Dorsolateral prefrontal cortex (tissue), 122 donors: ENCODE measurements at places on chromosomes 6 and 20. TPM values are rescaled to one million over a fixed set of nuclear protein-coding genes. Genes with fewer than 3 reads are reported as not detected.

Gene BEND6
- 67.1 TPM for total RNA-seq

Gene RPS6KA2
- 81.9 TPM for total RNA-seq

Gene RIPOR3
- total RNA-seq, result 0.69 TPM

Gene ZNF133
- total RNA-seq, result 22.5 TPM

Gene RWDD1
- 28.3 TPM for total RNA-seq
